ENCODE measurements at places on chromosomes 1 and 21.

GRCh38 chr1:9559673-9560072 lies 20.4 kb downstream of the SLC25A33 start:
- no peak for DNase-seq
- no peaks in the 10 kb centered on the region for H3K27me3 ChIP-seq
- H3K4me3 ChIP-seq, result no peak overlapping the region
- H3K36me3 ChIP-seq, result no peaks in the 10 kb centered on the region

GRCh38 chr21:46109313-46110221 lies 11.7 kb downstream of the COL6A2 start:
- peaks cover 42% of the 10 kb centered on the region for H3K36me3 ChIP-seq
- peaks cover 38% of the 10 kb centered on the region for H3K4me1 ChIP-seq
- peak overlapping the region; percentile 68 for H3K27ac ChIP-seq
- peak overlapping the region; percentile 43 for H3K4me3 ChIP-seq
- DNase-seq, result peak; percentile 0

- no peak overlapping the region for H3K4me3 ChIP-seq
- no peak for DNase-seq
- no peak overlapping the region for H3K27ac ChIP-seq
- no peaks in the 10 kb centered on the region for H3K27me3 ChIP-seq
- H3K36me3 ChIP-seq, result peaks cover 38% of the 10 kb centered on the region
Measured at GRCh38 chr1:46689897-46690296, 18.2 kb downstream of the TEX38 start.

- H3K4me1 ChIP-seq, result peaks cover 7% of the 10 kb centered on the region
- no peak overlapping the region for H3K27ac ChIP-seq
- no peak for DNase-seq
- H3K4me3 ChIP-seq, result no peak overlapping the region
- no peaks in the 10 kb centered on the region for H3K27me3 ChIP-seq
- no peaks in the 10 kb centered on the region for H3K36me3 ChIP-seq
Measured at GRCh38 chr1:64901663-64902062, 64.7 kb downstream of the JAK1 start.

- no peak overlapping the region for H3K27ac ChIP-seq
- H3K4me1 ChIP-seq, result peaks cover 4% of the 10 kb centered on the region
- DNase-seq, result no peak
- no peaks in the 10 kb centered on the region for H3K36me3 ChIP-seq
Measured at GRCh38 chr1:29698033-29698432, 461.7 kb downstream of the PTPRU start.

DNA sequence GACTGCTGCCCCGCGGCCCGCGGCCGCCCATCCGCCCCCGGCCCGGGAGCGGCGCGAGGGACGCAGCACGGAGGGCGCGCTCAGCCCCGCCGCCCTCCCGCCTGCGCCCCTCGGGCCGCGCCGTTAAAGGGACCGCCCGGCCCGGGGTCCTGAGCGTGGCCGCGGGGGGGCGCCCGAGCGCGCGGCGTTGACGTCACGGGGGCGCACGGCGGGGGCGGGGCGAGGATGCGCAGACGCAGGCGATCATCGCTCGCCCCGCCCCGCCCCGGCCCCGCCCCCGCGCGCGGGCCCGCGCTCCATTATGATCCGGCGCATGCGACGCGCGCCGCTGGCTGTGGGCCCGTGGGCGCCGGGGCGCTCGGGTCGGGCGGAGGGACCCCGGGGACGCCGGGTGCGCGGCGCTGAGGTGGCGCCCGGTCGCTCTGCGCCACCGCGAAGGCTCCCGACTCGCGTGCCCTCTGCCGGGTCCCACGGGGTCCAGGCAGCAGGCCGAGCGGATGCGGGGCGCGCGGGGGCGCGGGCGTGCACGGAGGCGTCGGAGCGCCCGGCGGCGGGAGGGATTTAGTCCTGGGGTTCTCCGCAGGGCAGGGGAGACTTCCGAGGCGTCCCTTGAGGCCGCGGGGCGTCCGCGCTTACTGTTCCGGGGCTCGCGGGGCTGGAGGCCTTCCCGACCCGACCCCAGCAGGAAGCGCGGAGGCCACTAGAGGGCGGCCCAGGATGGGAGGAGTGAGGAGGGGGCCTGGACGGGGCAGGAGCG lies at the start of gene DVL1:
DVL1 (minus strand) TSS at position 163 of the 757 bp plus-strand sequence. CDS start 353 bp downstream, outside the sequence.
- H3K4me1 ChIP-seq, result peaks cover 28% of the 10 kb centered on the region
- DNase-seq, result no peak
- H3K27ac ChIP-seq, result peak within 1 kb of the TSS; percentile 71
- peak within 1 kb of the TSS; percentile 91 for H3K4me3 ChIP-seq
- no peaks in the 10 kb centered on the region for H3K27me3 ChIP-seq

DNA sequence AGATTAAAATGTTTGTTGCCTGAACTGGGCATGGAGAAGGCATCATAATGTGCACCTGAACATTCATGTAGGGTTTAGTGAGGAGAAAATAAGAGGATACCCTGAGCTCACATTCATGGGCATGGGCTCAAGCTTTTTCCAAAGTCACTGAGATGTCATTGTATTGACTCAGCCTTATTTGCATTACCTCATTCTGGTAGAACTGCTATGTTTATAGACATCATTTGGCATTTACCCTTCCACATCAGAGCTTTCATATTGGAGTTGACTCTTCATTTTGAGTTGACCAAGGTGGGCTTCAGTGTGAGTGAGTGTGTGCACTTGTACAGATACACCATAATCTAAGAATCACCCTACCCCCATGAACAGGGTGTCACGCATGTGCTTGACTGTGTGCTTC lies 143.2 kb downstream of the PBX1 start:
- H3K27me3 ChIP-seq, result no peaks in the 10 kb centered on the region
- peaks cover 34% of the 10 kb centered on the region for H3K4me1 ChIP-seq
- H3K4me3 ChIP-seq, result no peak overlapping the region
- H3K36me3 ChIP-seq, result no peaks in the 10 kb centered on the region
- H3K27ac ChIP-seq, result no peak overlapping the region

- H3K27ac ChIP-seq, result no peak overlapping the region
- H3K27me3 ChIP-seq, result no peaks in the 10 kb centered on the region
- no peaks in the 10 kb centered on the region for H3K4me1 ChIP-seq
- H3K4me3 ChIP-seq, result no peak overlapping the region
- no peaks in the 10 kb centered on the region for H3K36me3 ChIP-seq
- no peak for DNase-seq
Measured at GRCh38 chr1:119773711-119774241, 5.1 kb upstream of the HMGCS2 start.

DNA sequence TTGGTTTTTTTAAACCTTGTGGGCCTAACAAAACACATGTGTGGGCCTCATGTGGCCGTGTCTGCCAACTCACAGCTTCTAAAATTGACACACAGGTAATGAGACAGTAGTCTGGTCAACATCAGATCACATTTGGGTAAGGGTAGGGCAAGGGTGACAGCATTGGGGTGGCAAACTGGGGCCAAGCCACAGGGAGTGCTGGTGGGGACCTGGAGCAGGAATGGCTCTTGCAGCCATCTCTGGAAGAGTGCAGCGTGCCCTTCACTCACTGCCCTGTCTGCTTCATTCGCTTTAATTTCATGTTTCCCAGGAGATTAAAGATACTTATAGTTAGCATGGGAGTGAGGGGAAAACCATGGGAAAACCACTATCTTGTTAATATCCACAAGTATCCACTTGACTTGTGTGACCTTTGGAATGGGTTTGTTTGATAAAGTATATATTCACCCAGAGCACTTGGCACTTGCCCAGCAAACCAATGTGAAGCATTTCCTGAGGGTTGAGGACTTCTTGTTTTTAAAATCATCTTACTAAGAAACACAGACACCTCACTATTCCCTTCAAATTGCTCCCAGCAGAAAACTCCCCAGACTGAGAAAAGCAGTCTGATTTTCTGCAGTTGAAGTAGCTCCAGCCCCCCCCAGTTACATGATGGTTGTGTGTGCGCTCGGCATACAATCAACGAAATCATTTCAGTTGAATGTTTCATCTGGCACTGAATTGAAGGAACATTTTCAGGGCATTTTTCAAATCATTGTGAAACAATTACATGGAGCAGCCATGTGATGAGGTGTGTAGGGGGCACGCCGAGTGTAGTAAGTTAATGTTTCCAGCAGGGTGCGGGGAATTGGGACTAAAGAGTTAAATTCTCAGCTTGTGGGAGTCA lies 175.7 kb downstream of the VPS13D start:
- DNase-seq, result peak; percentile 46
- no peaks in the 10 kb centered on the region for H3K27me3 ChIP-seq
- peaks cover 6% of the 10 kb centered on the region for H3K36me3 ChIP-seq
- peaks cover 36% of the 10 kb centered on the region for H3K4me1 ChIP-seq

DNA sequence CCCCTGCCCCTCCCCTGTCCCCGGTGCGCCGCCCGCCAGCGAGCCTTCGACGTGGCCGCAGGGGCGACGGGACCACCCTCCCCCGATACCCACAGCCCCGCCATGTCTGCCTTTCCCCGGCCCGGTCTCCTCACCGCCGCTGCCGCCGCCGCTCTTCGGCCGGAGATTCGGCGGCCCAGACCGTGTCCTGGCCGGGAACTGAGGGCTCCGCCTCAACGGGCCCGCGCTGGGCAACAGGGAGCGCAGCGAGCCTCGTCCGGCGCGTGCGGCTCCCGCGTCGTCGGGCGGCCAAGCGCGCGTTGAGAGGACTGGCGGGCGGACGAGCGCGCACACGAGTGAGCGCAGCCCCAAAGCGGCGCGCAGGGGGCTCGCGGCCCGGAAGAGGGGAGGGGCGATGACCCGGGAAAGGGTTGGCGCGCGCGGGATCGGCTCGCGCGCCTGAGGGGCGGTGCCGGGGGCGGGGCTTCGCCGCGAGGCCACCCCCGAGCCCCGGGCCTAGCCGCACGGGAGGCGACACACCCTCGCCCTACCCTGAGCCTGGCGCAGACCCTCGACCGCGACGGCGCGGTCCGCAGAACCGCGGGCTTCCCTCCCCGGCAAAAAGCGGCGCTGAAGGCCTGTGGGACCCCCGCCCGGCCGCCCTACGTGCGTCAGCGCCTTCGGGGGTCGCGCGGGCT lies at the start of gene BTG3:
BTG3 (minus strand) TSS at position 337 of the 677 bp plus-strand sequence. CDS start 3,757 bp downstream, outside the sequence.
- peak; percentile 13 for DNase-seq
- peak within 1 kb of the TSS; percentile 91 for H3K27ac ChIP-seq
- H3K27me3 ChIP-seq, result no peaks in the 10 kb centered on the region

DNA sequence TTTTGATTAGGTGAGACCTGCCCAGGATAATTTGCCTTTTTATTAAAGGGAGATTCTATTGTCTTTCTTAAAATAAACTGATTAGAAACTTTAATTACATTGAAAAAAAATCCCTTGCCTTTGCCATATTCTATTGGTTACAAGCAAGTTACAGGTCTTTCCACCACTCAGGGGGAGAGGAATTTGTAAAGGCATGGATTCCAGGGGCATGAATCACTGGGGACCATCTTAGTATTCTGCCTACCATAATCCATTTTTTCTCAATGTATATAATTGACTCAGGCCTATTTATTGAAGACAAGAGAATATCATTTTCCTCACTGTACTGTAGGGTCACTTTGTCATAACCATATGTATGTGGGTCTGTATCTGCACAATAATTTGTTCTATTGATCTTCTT lies 124.3 kb upstream of the PDE4B start:
- no peak for DNase-seq
- H3K4me1 ChIP-seq, result no peaks in the 10 kb centered on the region
- H3K36me3 ChIP-seq, result no peaks in the 10 kb centered on the region
- no peak overlapping the region for H3K27ac ChIP-seq
- H3K27me3 ChIP-seq, result no peaks in the 10 kb centered on the region

GRCh38 chr1:100075773-100076172 lies 57.0 kb downstream of the SASS6 start:
- peak overlapping the region; percentile 85 for H3K27ac ChIP-seq
- peaks cover 6% of the 10 kb centered on the region for H3K4me1 ChIP-seq
- DNase-seq, result no peak
- H3K36me3 ChIP-seq, result peaks cover 18% of the 10 kb centered on the region
- H3K27me3 ChIP-seq, result no peaks in the 10 kb centered on the region

GRCh38 chr1:51669816-51670215 lies 52.9 kb downstream of the OSBPL9 start:
- no peaks in the 10 kb centered on the region for H3K27me3 ChIP-seq
- DNase-seq, result no peak
- H3K4me1 ChIP-seq, result peaks cover 25% of the 10 kb centered on the region
- H3K36me3 ChIP-seq, result no peaks in the 10 kb centered on the region
- no peak overlapping the region for H3K27ac ChIP-seq

- no peak overlapping the region for H3K4me3 ChIP-seq
- H3K36me3 ChIP-seq, result no peaks in the 10 kb centered on the region
- no peaks in the 10 kb centered on the region for H3K27me3 ChIP-seq
- peaks cover 17% of the 10 kb centered on the region for H3K4me1 ChIP-seq
- DNase-seq, result peak; percentile 13
Measured at GRCh38 chr1:86429835-86430234, 5.9 kb downstream of the CLCA2 start.

DNA sequence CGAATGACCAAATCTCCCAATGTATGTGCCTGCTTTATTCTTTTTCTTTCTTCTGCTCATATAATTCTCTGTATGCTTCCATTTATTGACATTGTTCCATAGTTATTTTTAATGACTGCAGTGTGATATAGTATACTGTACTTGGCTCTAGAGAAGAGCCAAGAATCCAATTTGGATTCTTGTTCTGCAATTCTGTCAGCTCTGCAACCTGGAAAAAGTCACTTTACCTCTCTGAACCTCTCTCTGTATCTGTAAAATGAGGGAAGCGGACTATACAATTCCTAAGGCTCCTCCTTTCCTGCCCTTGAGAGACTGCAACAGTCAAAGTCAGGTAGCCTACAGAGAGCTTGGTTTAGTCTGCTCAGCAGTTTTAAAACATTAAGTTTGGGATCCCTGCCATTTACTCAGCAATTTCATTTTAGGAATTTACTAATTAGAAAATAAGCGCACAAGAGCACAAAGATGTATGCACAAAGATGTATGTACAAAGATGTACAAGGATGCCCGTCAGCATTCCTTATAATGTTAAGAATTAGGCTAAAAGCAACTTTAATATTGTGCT lies 14.7 kb downstream of the DNAJC16 start:
- H3K27ac ChIP-seq, result no peak overlapping the region
- no peaks in the 10 kb centered on the region for H3K4me1 ChIP-seq
- no peak overlapping the region for H3K4me3 ChIP-seq
- peaks cover 31% of the 10 kb centered on the region for H3K36me3 ChIP-seq
- H3K27me3 ChIP-seq, result no peaks in the 10 kb centered on the region

- no peak for DNase-seq
- no peak overlapping the region for H3K27ac ChIP-seq
- no peaks in the 10 kb centered on the region for H3K4me1 ChIP-seq
- no peak overlapping the region for H3K4me3 ChIP-seq
- H3K36me3 ChIP-seq, result no peaks in the 10 kb centered on the region
Measured at GRCh38 chr1:67264152-67264551, 43.5 kb upstream of the IL12RB2 start.

- no peak overlapping the region for H3K27ac ChIP-seq
- H3K4me1 ChIP-seq, result no peaks in the 10 kb centered on the region
- DNase-seq, result no peak
- no peaks in the 10 kb centered on the region for H3K27me3 ChIP-seq
- H3K36me3 ChIP-seq, result no peaks in the 10 kb centered on the region
Measured at GRCh38 chr1:29511436-29511835, 275.1 kb downstream of the PTPRU start.

Data from thoracic aorta (tissue), 2 donors.